COR-L47 (cell line): ENCODE measurements at places on chromosomes 2 and 18.

- no peak for DNase-seq
These were observed 70.3 kb upstream of the HAAO start for GRCh38 chr2:42862669-42863185.

- DNase-seq: no peak
These were observed 269.2 kb upstream of the ZNF521 start for GRCh38 chr18:25621144-25621543.

DNA sequence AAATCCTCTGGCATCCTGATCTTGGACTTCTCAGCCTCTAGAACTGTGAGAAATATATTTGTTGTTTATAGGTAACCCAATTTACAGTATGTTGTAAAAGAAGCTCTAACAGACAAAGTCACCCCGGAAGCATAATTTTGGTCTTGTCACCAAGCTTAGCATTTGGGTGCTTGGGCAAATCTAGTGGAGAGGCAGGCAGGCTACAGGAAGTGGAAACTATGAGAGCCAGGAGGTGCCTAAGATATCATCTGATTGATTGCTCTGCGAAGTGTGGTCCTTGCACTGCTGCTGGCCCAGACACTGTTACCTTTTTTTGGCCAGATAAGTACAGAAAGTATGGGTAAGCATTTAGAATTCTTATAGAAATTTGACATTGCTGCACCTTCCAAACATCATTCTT is 102.9 kb downstream of the CDC42EP3 start:
- no peak for DNase-seq

DNA sequence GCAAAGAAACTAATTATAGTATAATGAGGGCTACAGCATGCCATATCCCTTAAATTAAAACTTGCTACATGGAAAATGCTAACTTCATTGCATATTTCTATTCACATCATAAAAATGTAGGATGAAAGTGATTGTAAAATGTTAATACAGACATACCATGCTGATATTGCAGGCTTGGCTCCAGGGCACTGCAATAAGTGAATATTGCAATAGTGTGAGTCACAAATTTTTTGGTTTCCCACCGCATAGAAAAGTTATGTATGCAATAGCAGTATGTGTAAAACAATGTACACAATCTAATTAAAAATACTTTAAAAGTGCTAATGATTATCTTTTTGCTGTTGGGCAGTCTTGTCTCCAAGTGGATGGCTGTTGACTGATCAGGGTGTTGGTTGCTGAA is 162.1 kb downstream of the CD8B2 start:
- no peak for DNase-seq

DNA sequence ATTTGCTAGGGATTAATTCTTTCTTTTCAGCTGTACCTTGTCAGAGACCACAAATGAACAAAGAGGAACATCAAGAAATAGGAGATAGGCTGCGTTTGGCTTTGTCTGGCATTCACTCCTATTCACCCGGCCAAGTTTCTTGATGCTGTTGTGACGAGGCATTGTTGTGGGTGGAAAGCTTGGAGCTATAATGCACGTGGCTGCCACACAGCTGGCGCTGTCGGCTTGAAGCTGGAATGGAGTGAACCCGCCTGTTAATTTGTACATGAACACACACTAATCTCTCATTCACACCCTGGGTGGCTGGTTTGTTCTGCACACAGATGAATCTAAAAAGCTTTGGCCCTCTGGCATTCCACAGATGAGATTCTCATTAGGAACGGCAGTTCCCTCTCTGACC is 274.9 kb upstream of the GYPC start:
- DNase-seq: no peak

DNA sequence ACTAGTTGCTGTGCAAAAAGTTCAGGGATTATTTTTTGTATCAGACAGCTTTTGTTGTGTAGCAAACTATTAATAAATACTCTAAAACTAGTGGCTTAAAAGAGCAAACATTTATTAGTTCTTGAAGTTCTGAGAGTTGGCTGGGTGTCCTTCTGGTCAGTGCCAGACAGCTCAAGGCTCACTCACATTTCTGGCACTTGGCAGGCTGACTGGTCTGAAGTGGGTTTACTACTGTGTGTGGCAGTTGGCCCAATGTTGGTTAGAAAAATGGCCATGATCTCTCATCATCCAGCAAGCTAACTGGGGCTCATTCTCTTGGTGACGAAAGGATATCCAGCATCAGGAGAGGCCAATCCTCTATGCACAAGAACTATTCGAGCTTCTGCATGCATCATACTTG is 71.4 kb upstream of the ZNF385B start:
- DNase-seq: no peak

DNA sequence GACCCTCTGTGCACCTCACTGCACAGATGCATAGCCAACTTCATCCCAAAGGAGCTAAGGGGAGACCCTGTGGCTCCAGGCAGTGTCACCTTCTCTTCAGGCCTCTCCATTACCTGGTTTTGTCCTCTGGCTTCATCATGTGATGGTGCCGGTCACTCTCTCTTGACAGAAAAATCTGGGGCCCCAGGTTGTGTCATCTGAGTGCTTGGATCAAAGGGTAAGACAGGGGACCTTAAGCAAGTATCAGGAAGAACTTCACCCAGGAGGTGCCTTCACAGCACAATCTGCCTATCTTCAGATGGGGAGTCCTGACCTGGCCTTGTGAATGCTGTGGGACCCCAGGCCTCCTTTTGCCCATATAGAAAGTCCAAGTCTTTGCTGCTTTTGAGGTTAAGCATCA is 104.4 kb downstream of the POLR1A start:
- DNase-seq: no peak

DNA sequence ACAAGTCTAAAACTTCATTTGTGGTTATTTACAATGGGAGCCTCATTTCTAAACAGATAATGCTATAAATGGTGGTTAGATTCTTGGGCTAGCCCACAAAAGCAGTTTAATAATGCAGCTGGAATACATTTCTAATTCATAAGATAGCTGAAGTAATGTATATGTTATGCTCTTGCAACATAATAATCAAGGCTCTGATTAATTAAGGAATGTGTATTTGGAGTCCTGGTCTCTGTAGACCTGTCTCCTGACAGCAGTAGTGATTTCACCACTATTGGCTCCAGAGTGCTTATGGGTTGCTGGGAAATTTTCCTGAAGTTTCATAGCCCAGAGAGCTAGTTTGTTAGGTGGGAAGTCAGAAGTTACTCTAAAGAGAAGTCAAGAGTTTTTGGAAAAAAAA is 21.3 kb upstream of the CDC42EP3 start:
- DNase-seq: no peak

DNA sequence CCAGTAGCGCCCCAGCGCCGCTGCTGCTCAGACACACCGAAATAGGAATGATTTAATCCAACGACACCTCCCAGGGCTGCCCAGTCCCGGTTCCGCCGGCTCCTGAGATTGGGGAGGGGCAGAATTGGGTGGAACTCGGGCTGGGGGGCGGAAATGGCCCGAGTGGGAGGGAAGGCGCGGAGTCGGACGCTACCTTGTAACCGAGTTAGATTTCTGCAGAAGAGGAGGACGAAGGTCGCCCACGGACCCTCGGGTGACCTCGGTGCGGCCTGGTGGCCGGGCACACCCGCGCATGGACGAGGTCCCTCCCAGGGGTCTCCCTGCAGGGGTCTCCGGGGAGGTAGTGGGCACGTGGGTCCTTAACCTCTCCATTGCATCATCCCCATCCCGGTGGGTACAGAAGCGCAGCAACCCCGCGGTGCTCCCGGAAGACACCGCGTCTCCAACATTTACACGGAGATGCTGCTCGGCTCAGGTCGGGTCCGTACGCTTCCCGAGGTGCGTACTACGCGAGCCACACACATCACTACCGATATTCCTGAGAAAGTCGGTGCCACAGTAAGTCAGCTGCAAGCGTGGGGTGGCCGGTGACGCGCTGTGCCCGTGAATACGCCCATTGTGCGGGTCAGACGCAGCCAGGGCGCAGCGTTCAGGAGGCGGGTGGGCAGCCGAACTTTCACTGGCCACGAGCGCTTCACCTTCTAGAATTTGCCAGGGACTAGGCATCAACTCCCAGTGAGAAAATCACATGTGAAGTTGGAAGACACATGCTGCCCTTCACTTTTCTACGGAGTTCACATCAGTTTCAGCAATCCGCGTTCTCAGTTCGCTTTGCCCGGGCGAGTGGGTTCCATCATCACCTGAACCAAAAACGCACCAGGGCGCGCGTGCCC is 3.0 kb downstream of the ZNF516 start:
- DNase-seq: peak; percentile 43

- DNase-seq: no peak
These were observed 261.1 kb upstream of the AGAP1 start for GRCh38 chr2:235232449-235233433.
